ENCODE measurements at places on chromosomes 7 and 10.

DNA sequence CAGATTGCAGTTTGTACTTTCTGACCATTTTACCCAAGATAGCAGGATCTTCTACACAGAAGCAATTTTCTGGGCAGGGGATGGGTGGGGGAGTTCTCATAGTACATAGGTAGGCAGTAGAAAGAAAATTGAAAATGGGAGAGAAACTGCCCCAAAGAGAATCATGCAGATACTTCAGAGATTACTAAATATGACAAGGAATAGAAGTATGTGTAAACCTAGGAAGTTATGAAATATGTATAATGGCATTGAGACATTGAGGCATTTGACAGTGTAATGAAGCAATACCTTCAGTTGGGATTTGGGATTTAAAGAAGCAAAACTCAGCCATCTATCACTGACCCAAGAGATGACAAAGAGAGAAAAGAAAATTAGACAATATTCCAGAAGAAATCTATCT is 233.0 kb downstream of the PTN start:
- no peak for DNase-seq

DNA sequence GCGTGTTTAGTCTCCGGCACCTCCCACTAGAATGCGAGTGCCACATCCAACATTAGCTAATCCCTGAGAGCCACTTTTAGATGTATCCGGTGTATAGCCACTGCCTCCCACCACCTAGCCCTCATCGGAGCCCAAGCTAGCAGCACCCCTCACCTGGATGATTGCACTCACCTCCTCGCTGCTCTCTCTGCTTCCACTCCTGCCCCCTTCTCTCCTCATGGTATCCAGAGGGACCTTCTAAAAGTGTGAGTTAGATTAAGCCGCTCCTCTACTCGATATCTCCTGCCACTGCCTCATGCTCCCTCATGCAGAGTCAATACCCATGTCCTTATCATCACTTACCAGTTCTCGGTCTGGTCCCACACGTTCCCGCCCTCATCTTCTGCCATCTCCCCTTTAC is 125.3 kb downstream of the RAB11FIP2 start:
- no peak for DNase-seq

- DNase-seq, result no peak
Observed at GRCh38 chr10:125152450-125153368, 7.7 kb downstream of the CTBP2 start.

DNA sequence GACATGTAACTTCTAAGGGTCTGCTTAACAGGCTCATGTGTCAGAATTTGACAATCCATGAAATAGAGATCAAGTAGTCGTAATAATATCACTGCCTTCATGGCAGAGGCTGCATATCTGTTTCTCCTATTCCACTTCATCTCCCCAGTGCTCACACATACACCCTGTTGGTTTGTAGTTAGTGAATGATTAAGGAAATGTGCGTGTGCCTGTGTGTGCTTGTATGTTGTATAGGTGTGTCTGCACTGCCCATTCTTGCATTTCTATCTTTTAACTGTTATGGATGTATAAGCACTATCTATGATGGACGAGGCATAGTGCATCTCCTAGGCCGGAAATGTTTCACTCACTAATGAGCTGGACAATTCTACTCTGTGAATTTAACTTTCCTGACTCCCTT is 985.2 kb downstream of the LRMDA start:
- no peak for DNase-seq

DNA sequence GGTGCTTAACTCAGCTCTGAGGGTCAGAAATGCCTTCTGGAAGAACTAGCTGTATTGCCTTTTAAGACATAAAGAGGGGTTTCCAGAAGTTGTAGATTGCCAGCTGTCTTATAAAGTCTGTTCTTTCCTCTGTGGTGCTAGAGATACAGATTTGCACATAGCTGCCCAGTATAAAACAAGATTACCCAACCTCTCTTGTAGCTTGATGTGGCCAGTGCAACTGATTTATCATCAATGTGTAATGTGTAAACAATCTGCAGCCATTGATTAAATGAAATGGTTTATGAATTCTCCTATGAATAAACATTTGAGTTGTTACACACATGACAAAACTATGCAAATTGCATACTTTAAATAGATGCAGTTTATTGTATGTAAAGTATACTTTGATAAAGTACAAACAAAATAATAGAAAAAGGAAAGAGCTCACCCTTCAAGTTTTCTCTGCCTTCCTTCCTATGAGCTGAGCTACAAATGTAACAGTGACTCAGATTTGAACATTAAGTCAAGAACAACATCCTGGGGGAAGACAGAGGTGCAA is 195.2 kb downstream of the TMEM26 start:
- no peak for DNase-seq

GRCh38 chr7:82598958-82599357 is 155.4 kb upstream of the CACNA2D1 start:
- DNase-seq, result no peak

DNA sequence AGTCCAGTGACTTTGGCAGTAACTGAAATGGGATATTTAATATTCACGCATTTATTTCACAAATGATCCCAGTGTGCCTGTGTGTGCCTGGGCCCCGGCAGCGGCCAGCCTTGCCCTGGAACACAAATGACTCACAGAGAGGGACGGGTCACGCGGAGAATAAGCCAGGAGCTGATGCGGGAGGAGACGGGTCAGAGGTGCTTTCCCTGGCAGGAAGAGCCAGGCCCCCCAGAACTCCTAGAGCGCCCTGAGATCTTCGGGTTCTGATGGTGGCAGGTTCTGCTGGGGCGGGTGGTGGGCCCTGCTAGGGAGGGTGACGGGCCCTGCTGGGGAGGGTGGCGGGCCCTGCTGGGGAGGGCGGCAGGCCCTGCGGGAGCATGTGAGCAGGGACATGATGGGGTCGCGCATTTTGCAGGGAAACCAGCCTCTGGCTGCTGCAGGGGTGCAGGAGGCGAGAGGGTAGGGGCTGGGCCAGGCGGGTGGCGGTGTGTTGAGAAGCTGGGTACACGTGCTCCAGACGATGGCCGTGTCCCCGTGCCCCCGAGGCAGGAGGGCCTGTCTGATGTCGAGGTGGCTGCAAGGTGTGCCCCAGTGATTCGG is 84.2 kb upstream of the DIP2C start:
- no peak for DNase-seq

GRCh38 chr10:6083523-6084475 is 5.0 kb upstream of the RBM17 start:
- DNase-seq, result peak; percentile 61

DNA sequence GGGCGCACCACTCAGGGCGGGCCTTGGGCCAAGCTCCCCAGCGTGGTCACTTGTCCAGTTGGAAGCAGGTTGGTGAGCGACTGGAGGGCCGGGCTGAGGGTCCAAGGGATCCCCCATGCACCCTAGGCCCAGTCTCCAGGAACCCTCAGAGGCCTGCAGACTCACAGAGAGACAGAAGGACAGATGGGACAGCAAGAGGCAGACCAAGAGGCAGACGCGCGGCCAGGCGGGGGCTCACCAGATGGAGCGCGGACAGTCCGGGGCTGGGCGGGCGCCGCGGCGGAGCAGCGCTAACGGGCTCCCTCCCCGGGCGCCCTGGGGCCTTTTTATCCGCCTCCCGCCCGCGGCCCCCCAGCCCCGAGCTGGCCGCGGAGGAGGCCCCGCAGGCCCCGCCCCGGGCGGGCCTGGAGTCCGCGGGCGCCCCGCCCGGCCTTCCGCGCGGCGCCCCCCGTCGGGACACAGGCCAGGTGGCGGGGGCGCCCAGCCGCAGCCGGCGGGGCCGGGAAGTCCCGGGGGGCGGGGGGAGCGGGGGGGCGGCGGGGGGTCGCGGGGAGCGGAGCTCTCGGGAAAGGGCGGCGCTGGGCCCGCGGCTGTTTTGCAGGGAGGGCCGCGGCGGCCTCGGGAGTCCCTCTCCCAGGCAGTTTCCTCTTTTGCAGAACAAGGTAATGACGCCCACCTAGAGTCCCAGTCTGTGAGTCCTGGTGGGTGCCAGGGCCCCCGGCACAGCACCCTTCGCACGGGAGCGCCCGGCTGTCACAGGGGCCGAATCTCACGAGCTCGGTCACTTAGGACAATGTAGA is at the start of gene LOXL4:
TSS of gene LOXL4 (minus strand) at position 301 of the 800 bp plus-strand sequence. CDS start 5,175 bp downstream, outside the sequence.
- DNase-seq, result no peak

- DNase-seq, result no peak
Observed at GRCh38 chr10:3206511-3207157, 34.1 kb upstream of the PITRM1 start.

GRCh38 chr7:44943631-44944030 is 35.2 kb downstream of the MYO1G start:
- no peak for DNase-seq

- no peak for DNase-seq
Observed at GRCh38 chr7:33862946-33863814, 42.2 kb upstream of the BMPER start.

GRCh38 chr10:104267721-104268404 is 1.1 kb upstream of the GSTO2 start:
- no peak for DNase-seq

GRCh38 chr7:42720991-42721796 is 190.7 kb downstream of the C7orf25 start:
- DNase-seq, result no peak

GRCh38 chr7:1026721-1027161 is 17.6 kb upstream of the GPR146 start:
- no peak for DNase-seq

- DNase-seq, result no peak
Observed at GRCh38 chr10:62589689-62590088, 214.8 kb upstream of the ADO start.

DNA sequence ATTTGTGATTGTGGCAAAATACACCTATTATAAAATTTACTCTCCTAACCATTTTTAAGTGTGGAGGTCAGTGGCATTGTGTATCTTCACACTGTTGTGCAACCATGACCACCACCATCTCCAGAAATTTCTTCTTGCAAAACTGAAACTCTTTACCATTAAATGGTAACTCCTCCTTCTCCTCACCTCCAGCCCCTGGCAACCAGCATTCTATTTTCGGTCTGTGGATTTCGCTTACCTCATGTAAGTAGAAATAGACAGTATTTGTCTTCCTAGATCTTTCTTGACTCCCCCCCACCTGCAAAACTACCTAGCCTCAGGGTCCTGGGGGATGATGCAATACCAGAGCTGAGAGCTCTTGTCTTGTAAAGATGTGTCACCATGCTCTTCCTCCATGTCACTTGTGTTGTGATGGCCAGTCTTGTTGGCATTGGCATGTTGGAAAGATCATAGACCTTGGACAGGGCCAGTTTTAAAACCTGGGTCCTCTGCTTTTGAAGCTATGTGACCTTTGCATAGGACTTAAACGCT is 71.1 kb upstream of the EMX2 start:
- no peak for DNase-seq

DNA sequence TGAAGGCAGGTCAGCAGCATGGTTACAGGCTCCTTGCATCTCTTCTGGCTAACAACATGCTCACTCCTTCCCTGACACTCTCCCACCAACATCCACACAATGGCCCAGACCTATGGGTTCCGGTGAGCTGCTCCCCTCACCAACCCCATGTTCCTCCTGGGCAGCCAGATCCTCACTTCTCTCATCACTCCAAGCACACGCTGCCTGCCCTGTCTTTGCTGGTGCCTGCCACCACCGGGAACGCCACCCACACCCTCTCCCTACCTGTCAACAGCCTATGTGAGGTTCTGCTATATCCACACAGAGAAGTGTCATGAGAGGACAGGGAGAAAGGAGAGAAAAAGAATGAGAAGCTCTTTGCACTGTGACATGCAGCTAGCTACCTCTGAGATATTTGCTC is 14.6 kb downstream of the PARP12 start:
- no peak for DNase-seq

DNA sequence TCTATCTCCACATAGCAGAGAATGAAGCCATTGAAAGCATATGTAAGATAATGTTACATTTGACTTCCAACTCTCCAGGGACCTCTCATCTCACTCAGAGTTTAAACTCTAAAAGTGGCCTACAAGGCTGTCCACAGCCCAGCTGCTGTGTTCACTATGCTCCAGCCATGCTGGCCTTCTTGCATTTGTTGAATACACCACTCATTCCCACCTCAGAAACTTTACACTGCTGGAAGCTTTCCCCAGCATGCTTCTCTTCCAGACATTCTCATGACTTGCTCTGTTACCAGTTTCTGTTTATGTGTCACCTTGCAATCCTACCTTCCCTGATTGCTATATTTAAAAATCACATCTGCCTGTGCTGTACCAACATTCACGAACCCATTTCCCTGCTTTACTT is 167.2 kb downstream of the WNT2 start:
- no peak for DNase-seq

- DNase-seq, result no peak
Observed at GRCh38 chr10:131787961-131788360, 112.8 kb upstream of the PPP2R2D start.

DNA sequence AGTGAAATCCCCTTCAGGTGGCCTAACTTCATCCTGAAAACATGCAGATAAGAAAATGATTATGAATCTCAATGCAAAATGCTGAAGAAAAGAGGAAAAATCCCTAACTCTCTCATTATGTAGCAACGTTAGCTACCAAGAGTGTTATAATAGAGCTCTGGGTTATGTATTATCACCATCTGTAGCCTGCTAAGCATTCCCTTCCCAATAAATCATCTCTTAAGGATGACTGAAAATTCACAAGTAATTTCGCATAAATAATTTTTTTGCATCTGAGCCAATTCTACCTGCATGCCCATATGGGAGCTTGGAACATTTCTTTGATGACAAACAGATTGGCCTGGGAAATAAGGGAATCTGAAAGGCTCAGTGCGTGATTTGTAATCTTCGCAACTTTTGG is 216.1 kb downstream of the HTR7 start:
- no peak for DNase-seq

DNA sequence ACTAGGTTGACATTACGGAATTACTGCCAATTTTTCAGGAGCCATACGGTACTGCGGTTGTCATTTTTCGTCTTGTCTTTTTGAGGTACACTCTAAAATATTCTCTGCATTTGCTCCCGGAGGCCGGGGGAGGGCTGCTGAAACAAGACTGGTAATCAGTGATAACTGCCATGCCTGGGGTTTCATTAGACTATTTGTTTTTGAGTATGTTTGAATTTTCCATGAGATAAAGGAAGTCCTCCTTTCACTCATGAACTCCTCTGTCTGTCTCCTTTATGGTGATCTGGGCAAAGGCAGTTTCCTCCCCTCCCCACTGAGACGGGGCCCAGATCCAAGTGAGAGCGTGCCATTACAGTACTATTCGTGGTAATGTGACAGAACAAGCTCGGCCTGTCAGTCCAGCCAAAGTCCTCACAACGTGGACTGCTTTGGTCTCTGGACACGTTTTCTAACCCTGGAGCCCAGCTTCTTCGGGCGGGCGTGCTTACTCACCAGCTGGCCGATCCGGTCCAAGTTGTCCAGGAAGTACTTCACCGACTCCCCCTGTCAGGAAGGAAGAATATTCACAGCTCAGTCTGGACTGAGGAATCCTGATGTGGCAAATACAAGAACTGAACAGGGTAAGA is 45.1 kb downstream of the AMZ1 start:
- no peak for DNase-seq

DNA sequence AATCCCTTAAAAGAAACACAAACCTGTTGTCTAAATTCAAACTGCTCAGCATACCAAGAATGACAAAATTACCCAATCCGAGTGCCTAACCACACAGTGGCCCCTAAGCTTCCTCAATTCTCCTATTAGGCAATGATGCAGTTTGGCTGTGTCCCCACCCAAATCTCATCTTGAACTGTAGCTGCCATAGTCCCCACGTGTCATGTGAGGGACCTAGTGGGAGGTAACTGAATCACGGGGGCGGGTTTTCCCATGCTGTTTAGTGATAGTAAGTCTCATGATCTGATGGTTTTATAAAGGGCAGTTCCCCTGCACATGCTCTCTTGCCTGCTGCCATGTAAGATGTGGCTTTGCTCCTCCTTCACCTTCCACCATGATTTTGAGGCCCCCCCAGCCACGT is 21.9 kb downstream of the PSAP start:
- DNase-seq, result no peak

- peak; percentile 12 for DNase-seq
Observed at GRCh38 chr10:7411671-7412128, 866 bp upstream of the SFMBT2 start.
